Kidney epithelial cell (primary cell): ENCODE measurements at places on chromosomes 5 and 9. TPM values are rescaled to one million over a fixed set of nuclear protein-coding genes. Genes with fewer than 3 reads are reported as not detected.

Gene IDNK
- total RNA-seq, result 3.6 and 6.8 TPM in 2 replicates

DNA sequence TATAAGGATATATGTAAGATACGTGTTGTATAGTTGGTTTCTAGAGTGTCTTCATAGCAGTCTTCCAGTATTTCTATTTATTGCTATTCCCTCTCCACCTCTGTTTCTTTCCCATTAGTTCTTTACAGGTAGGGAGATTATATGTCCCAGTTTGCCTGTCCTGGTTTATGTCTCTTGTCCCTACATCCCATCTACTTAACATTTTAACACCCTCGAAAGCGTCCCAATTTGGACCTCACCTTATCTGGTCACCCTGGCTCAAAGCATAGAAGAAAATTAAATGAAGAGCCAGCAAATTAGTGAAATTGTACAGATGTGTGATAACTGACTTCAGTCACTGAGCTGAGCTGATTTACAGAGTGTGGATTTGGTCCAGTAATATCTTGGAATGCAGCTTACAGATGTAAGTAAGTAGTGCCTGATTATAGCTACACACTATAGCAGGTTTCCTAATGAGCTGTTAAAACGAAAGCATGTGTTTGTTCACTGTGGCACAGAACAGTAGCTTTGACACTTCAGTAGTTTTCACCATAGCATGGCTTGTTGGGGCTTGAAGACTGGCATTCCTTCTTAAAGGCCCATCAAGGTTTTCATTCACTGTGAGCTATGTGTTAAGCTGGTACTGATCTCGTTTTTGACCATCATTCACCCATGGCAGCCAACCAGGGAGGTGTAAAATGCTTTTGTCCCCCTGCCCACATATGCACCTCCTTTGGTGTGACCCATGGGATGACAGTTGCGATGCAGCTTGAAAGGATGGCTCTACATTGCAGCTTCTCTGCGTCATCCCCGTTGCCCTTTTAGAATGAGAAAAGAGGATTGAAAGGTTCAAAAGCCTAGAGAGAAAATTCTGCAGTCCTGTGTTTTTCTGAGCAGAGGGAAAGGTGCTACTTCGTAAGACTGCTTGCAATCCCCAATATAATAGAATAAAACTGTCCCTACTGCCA, 192.1 kb upstream of the DMRT1 start:
- DNase-seq, result peak; percentile 58

Gene BAAT
- total RNA-seq, result not detected in 2 replicates

- DNase-seq, result no peak
These were observed 2.0 kb downstream of the NIPBL start for GRCh38 chr5:36878392-36879082.

DNA sequence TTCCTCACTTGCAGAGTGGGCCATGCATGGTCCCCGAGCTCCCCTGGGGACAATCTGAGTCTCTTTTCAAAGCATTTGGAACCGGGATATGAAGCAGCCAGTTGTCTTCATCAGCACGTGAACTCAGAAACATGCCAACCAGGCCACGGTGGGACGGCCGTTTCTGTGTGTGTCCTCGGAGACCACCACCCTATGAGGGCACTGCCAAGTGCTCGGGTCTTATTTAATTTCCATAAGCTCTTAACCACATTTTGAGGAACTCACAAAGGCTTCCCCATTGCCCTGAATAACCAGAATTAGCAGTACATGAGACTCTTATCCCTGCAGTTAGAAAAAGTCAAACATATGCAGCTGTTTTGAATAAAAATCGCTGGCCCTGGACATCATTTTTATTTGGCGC, 60.1 kb downstream of the OTULIN start:
- no peak for DNase-seq

GRCh38 chr5:139707445-139708003, 59.4 kb downstream of the CXXC5 start:
- no peak for DNase-seq

GRCh38 chr5:134345996-134346395, 21.0 kb downstream of the CDKL3 start:
- DNase-seq, result peak; percentile 14
